Dermis microvascular lymphatic vessel endothelial cell (primary cell): ENCODE measurements at places on chromosomes 13 and 19. TPM values are rescaled to one million over a fixed set of nuclear protein-coding genes. Genes with fewer than 3 reads are reported as not detected.

The CALR3 gene
- not detected in 2 replicates for total RNA-seq

The TEX101 gene
- total RNA-seq, result not detected in 2 replicates

The HTR2A gene
- total RNA-seq, result not detected in 2 replicates

The TMEM161A gene
- 11.3 and 20.5 TPM in 2 replicates for total RNA-seq

The ZNF829 gene
- total RNA-seq, result 1.3 and 1.6 TPM in 2 replicates

The OR7D2 gene
- under 0.01 and 0.25 TPM in 2 replicates for total RNA-seq

The RFPL4A gene
- 1.3 and 3.4 TPM in 2 replicates for total RNA-seq

The GGACT gene
- 4.2 and 4.6 TPM in 2 replicates for total RNA-seq

The IFNL1 gene
- not detected in 2 replicates for total RNA-seq

The SIGLECL1 gene
- total RNA-seq, result not detected in 2 replicates

The MAP4K1 gene
- 0.13 TPM in 1 of 2 replicates, not detected in the other for total RNA-seq
